B cell (primary cell): ENCODE measurements at places on chromosomes 3 and 15. TPM values are rescaled to one million over a fixed set of nuclear protein-coding genes. Genes with fewer than 3 reads are reported as not detected.

TMOD2 gene
- total RNA-seq, result 25.9 and 30.3 TPM in 2 replicates

- no peak for DNase-seq
These were observed 15.7 kb downstream of the RBSN start for GRCh38 chr3:15083252-15083651.

GRCh38 chr3:24261521-24261920 lies 233.1 kb downstream of the THRB start:
- no peak for DNase-seq

FMN1 gene
- total RNA-seq, result 0.96 and 1.2 TPM in 2 replicates

- no peak for DNase-seq
These were observed 60.3 kb downstream of the SYNM start for GRCh38 chr15:99165020-99165790.

PYDC2 gene
- not detected in 2 replicates for total RNA-seq

DNA sequence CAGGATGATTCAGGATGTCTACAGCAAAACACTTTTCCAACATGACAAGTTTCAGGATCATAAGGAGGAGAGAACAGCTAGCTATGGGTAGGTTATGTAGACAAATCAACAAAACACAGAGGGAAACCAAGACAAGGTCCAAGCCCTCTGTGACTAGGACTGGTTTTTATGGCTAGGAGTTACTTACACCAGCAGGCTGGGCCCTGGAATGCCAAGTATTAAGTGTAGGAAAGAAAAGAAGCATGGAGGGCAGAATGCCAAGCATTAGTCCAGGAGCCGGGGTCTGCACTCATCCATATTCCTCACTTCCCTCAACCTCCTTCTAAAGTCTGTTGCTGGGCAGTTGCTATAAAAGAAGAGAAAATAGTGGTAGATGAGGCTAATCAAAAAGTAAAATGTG lies 35.3 kb upstream of the PPP2R3A start:
- DNase-seq, result no peak

DNA sequence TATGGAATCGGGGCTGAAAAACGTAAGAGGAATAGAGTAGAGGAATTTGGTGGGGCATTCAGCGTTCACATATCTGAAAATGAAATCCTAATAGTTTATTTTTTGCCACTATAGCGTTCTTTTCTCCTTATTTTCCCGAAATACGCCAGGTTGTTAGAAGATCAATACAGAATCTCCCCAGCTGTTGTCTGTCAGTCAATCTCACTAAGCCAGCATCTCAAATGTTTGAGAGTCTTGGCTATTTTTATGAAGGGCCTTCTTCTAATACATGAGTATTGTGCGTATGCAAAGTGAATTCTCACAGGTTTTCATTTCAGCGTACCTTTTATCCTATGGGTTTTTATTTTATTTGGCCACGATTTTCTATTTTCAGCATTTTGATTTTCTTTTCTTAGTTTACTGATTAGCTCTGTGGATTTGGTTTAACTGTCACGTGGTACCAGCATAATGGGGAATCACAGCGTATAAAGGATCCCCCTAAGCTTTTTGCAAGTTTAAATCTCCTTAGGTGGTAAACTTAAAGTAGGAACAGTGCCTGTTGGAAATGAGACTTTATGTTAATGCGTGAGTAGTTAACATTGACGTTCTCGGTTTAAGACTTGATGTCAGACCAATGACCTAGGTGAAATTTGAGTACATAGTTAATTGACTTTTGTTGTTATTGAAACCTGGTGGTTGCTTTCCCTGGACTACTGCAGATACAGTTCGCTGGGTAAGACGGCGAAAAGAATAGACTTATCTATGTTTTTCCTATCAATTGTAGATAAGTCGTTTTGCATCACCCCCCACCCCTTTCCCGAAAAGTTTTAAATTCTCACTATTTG lies 1.3 kb downstream of the FXR1 start:
- peak; percentile 9 for DNase-seq

- peak; percentile 67 for DNase-seq
These were observed 40.8 kb upstream of the CD47 start for GRCh38 chr3:108131475-108132134.

DNA sequence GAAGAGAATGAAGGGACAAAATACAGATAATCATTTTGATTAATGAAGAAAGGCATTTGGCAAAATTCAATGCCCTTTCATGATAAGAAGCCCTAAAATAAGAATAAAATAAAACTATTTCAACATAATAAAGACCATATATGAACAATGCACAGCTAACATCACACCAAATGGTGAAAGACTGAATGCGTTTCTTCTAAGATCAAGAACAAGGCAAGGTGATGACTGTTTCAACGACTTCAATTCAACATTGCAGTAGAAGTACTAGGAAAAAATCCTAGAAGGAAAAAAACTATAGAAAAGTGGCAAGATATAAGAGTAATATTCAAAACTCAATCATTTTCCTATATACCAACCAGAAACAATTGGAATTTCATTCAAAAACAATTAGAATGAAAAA lies 280.1 kb upstream of the GRM7 start:
- DNase-seq, result no peak

C3orf33 gene
- 1.7 and 1.8 TPM in 2 replicates for total RNA-seq

GRCh38 chr3:137760341-137761098 lies 3.6 kb upstream of the SOX14 start:
- no peak for DNase-seq

MAP3K13 gene
- 9.2 and 10.9 TPM in 2 replicates for total RNA-seq

DNA sequence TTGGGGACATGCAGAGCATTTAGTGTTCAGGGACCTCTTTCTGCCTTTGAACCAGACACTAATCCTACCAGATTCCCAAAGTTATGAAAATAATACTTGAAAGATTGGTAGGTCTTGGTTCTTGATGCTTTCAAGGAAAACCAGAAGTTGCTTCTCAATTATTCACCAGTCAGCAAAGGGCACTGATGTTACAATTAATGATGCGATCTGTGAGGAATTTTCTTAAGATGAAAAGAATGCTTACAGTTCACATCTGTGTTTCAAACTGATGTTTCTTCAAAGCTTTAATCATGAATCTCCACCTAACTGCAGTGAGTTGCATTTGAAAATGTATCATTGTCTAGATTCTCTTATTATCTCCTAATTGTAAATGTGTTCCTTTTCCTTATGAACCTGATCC lies 161.0 kb downstream of the NAALADL2 start:
- DNase-seq, result no peak

DNA sequence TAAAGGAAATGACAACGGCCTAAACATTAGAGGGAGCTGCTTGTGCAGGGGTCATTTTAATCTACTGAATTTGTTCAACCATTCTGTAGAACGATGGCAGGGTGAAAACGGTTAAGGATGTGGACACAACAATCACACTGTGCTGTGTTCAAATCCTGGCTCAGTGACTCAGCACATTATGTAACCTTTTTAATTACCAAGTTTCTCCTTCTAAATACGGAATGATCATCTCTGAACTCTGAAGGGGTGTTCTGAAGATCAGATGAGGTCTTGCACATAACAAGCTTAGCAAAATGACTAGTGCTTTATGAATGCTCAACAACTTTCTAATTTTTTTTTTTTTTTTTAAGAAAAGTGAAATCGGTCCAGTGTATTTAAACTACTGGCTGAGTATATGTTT lies 592.8 kb downstream of the FOXP1 start:
- no peak for DNase-seq

TRH gene
- total RNA-seq, result not detected in 2 replicates

DNA sequence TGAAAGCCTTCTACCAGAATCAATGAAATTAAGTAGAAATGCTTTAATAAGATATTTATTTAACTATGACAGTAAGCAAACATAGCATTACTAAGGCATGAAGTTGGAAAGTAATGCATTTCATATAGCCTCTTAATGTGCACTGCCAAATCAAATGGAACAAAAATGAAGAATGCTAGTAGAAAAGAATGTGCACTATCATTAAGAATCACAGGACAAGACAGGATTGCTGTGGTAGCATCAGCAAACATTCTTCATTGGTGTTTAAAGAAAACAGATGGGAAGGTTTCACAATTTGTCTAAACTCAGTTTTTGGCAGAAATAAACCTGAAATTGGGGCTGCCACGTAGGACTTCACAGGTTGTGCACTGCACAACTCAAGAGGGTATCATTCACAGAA lies 168.9 kb downstream of the CNTN3 start:
- DNase-seq, result no peak

- DNase-seq, result no peak
These were observed 40.7 kb upstream of the LMCD1 start for GRCh38 chr3:8460815-8461456.

DNA sequence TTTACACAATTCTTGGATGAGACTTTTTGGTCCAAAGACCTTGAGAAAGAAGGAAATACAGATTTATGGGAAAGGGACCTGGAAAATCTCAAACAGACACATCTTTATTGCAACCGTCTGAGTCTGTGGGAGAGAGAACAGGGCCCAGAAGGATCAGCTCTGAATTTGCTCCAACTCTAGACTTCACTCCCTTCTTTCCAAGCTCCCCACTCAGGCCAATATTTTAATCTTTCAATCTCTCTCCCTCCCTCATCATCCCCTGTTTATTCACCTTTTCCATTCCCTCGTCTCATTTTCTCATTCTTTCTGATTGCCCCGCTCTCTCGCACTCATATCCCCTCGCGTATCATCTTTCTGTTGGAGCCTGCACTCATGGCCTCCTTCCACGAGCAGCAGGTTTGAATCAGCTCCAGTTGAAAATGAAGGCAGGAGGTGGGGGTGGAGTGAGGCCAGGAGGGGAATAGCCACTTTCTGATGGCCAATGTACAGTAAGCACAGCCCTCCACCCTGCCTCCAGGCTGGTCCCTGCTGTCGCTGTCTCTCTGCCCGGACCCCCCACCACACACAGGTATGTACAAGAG lies 63.6 kb upstream of the BOC start:
- DNase-seq, result no peak
